ENCODE measurements at places on chromosomes 7 and 10.

GRCh38 chr7:16889851-16890415, 8.2 kb upstream of the AGR3 start:
- no peak for DNase-seq

- no peak for DNase-seq
Observed at GRCh38 chr10:105714728-105715127, 1073.6 kb downstream of the SORCS3 start.

DNA sequence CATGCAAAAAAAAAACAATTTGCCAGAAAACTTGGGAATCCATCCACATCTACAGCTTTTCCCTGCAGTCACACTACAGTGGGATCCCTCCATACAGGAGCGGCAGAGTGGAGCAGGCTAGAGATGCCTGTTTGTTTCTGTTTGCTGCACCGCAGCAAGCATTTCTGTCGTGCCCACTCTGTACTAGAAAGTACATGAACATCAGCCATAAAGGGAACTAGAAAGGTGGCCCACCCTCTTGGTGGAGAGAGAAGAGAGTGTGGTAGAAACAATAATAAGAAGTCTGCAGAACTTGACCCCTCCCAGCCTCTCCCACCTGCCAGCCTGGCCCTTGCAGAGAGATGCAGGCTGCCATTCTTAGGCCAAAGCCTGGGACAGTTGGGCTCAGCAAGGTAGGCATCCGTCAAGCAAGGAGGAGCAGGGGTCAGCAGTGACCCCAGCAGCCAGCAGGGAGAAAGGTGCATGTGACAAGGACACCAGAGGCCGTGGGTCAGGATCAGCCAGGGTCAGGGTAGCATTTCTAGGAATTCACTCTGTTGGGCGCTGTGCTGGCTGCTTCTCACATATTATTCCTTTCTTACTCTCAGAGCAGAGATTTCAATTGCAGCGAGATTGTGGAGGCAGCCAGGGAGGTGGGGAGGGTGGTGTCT, 171.8 kb downstream of the EGFR start:
- no peak for DNase-seq

DNA sequence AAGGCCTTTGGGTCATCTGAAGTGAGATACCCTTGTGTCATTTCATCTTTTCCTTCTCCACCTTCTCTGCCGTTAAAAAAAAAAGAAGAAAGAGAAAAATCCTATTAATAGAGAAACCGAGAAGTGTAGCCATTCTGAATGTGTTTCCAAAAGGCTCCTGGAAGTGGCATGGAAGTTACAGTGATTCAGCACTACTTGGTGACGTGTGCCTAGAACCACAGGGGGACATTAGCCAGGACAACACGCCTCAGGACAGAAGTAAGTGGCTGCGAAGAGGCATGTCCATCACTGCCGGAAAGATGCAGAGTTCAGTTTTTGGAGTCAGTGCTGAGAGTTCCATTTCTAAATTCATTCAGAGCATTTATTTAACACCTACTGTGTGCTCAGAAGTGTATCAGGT, 6.3 kb downstream of the HTRA1 start:
- no peak for DNase-seq

DNA sequence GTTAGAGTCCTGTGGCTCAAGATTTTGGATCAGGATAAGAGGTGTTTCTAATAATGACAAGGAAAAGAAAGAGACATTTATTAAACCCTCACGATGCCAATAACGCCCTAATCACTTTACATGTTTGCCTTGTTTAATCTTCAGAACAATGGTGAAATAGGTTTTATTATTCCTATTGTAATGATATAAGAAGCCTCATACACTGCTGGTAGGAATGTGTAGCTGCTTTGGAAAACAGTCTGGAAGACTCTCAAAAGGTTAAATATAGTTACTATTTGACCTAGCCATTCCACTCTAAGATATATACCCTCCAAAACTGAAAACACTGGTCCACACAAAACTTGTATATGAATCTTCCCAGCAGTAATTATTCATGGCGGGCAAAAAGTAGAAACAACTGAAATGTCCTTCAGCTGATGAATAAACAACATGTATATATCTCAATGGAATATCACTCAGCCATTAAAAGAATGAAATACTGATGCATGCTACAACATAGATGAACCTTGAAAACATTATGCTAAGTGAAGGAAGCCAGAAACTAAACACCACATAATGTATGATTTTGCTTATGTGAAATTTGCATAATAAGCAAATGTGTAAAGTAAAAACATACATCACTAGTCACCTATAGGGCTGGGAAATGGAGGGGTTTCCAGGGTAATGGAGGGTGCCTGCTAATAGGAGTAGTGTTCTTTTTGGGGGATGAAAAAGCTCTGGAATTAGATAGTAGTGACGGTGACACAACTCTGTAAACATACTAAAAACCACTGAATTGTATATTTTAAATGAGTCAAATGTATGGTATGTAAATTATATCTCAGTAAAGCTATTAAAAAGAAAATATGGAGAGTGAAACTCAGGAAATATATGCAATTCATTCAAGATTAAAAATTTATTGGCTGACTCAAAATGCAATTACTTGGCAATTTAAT, 76.9 kb upstream of the ANK3 start:
- DNase-seq, result no peak

DNA sequence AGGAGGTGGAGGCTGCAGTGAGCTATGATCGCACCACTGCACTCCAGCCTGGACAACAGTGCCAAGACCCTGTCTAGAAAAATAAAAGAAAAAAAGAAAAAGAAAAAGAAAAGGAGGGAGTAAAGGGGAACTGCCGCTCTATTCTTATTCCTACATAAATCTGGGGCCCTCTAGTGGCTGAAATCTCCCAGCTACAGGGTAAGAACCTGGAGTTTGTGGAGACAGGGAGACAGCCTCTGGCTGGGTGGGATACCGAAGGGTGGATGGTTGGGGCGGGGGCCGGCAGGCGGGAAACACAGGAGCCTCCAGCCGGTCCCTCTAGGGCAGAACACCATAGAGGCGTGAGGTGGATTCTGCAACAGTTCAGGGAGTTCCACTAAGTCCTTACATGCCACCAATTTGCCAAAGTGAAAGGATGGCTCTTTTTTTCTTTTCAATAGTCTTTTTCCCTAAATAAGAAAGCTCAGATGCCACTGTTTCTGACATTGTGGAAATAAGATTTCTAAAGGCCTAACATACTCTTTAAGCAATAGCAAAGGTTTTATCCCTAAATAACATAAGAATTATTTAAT, 117.3 kb downstream of the SVIL start:
- no peak for DNase-seq

GRCh38 chr10:86712317-86712707, 44.0 kb downstream of the LDB3 start:
- no peak for DNase-seq

- DNase-seq, result no peak
Observed at GRCh38 chr7:11935905-11936304, 103.9 kb upstream of the THSD7A start.

- DNase-seq, result no peak
Observed at GRCh38 chr7:90025771-90026170, 128.5 kb upstream of the STEAP1 start.

- DNase-seq, result no peak
Observed at GRCh38 chr7:30181736-30182522, 47.1 kb downstream of the MTURN start.

DNA sequence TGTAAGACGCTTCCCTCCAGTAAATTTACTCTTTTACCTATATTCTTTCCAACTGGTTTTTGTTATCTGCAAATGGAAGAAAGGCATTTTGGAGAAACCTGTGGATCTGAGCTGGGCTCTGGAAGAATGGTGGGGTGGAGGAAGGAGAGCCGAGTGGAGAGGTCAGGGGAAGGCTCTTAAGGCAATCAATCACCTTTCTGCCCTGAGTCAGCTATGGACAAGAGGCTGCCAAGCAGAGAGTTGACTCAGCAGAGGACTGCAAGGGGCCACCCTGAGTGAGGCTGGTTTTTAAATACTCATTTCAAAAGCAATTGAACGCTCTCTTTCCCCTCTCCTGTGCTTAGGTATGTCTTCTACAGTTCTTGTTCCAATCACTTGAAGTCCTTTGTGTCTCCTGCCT, 81.8 kb downstream of the SPAG6 start:
- DNase-seq, result no peak

GRCh38 chr7:20713792-20714191, 72.9 kb downstream of the SP8 start:
- DNase-seq, result no peak

DNA sequence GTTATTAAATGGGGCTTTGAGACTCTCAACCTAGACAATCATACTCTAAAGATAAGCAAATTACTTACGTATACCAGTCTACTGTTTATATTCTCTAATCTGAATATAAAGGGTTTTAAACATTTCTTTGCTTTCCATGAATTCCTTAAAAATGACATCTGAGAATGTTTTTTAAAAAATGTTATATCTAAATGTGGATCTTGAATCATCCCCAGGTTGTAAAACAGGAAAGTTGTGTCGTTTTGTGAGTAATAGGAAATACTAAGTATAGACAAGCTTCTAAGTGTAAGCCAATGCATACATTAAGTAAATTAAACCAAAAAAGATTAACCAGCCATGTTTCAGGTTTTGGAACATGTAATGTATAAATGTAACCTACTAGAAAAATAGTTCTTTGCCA, 26.8 kb downstream of the ADD3 start:
- DNase-seq, result no peak

DNA sequence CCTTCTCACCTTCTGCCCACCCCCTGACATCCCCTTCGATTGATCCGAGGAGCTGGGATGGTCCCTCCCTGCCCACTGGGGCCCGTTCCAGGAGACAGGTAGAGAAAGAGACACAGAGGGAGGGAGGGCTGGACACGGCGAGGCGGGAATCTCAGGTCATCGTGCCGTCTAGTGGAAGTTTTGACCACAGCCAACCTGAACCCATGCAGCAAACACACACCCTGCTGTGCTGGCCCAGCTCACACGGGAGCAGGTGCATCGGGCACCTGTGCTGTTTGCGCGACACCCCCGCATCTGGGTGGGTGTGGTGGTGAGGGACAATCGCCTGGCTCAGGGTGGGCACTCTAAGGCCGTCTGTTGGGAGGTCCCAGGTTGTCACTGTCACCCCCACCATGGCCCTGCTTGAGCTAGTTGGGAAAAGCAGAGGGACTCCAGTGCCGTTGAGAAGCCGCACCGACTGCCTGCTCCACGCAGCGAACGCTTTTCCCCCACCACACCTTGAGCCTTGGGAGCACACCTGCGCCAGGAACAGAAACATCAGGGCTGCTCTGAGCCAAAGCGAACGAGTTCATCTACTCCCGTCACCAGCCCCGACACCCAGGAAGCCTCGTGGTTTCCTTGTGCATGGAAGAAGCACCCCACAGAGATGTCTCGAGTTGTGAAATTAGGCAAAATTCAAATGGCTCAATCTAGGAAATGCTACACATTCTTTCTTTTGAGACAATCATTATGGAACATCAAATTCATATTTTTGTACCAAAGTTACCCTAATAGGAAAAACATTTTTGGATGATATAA, 285.8 kb downstream of the DNAJB6 start:
- DNase-seq, result no peak

DNA sequence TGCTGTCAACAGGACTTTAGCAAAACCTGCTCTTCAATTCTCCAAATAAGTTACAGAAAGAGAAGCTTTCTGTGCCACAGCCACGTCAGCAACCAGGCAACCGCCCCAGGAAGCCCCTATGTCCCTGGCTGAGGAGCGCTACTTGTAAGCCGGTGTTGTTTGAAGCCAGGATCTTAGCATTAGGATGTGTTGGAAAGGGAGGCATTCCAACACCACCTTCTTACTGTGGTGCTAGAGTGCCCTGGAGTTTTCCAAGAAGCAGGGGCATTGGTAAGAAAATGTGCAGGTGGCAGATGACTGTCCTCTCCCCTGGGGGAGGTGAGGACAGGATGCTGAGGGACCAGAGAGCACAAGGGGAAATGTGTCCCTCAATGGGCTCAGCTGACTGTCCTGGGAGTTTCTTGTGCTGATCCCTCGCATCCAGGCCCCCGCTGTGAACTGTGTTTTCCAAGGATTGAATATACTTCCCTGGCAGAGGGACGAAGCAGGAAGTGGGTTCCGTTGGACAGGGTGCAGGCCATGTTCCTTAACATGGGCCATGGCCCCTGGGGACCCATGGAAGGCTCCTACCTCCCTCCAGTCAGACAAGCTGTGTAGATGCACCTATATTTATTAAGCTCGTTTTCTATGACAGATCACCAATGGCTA, 139.6 kb upstream of the GDF10 start:
- DNase-seq, result no peak

DNA sequence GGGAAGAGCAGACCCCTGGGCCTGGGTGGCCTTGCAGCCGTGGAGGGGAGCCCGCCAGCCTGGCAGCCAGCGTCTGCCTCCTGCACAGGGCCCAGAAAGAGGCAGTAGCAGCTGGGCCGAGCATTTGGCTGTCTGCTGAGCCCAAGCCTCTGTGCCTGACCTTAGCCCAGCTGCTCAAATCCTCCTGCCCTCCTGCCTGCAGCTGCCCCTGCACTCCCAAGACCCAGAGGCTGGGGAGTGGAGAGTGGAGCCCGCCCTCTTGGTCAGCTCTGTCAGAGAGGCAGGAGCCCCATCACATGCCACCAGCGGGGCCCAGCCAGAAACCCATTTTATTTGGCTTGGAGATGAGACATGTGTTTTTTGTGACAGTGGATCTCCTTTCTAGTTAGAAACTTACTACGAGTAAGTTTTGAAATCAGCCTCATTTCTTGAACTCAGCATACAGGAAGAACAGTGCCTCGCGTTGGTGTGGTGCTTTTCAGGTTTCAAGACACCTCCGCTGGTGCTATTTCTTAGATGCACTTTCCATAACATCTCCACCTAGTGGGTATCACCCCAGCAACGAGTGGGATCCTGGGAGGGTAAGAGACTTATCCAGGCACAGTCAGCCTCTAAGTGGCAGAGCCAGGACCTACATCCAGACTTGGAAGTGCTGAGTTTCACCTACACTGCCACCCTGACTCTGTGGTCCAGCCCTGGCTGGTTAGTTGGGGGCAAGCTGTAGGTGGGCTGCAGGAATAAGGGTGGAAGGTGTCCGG, 477.1 kb downstream of the RPS24 start:
- no peak for DNase-seq

- no peak for DNase-seq
Observed at GRCh38 chr10:26310361-26310760, 93.8 kb downstream of the GAD2 start.

DNA sequence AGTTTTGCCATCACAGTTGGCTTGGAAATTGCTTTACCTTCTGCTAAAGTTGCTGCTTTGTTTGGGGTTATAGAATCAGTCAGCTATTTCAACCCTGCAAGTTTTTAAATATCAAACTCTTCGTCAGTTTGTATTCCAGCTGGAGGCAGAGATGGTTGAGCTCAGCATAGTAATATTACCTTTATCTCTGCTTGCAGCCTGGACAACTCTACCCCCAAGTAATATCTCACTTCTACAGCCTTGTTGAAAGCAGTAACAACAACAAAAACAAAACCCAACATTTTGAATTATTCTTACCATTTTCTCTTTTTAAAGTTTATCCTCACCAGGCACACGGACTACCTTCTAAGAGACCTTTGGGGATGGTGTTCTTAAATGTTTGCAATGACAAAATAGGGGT, 239.1 kb upstream of the PHF14 start:
- DNase-seq, result no peak

- DNase-seq, result no peak
Observed at GRCh38 chr10:14487488-14487883, 156.8 kb upstream of the FRMD4A start.

GRCh38 chr7:55016061-55016745, 2.6 kb upstream of the EGFR start:
- DNase-seq, result no peak

Data from left colon (tissue), 2 donors.